ENCODE measurements at places on chromosomes 7 and 10. TPM values are rescaled to one million over a fixed set of nuclear protein-coding genes. Genes with fewer than 3 reads are reported as not detected.

Gene PNLIPRP3
- not detected for total RNA-seq

Gene LRGUK
- 0.35 TPM for total RNA-seq

Gene ELMO1
- total RNA-seq = 2.1 TPM

Gene CCDC146
- 0.48 TPM for total RNA-seq

Gene VSTM4
- total RNA-seq = 0.39 TPM

Gene PSMC2
- 151 TPM for total RNA-seq

Gene GHRHR
- not detected for total RNA-seq

Gene MCM10
- total RNA-seq = 21.2 TPM

Gene CYP26A1
- total RNA-seq = 2.2 TPM

Gene CCDC7
- total RNA-seq = 0.63 TPM

Gene NUTM2E
- total RNA-seq = 0.31 TPM

Gene CH25H
- total RNA-seq = 0.36 TPM

Gene TFEC
- total RNA-seq = not detected

Gene ZNF503
- total RNA-seq = 6.6 TPM

Gene NME8
- not detected for total RNA-seq

Gene EBLN1
- not detected for total RNA-seq

Gene MYPN
- total RNA-seq = 3.0 TPM

Gene CLDN4
- 6.1 TPM for total RNA-seq

Gene MYO3A
- not detected for total RNA-seq

Gene TCERG1L
- total RNA-seq = not detected

Gene C10orf62
- not detected for total RNA-seq

Gene MBL2
- not detected for total RNA-seq

Gene CALN1
- total RNA-seq = not detected

Gene SLC26A3
- total RNA-seq = not detected

Gene CYP3A4
- total RNA-seq = not detected

Gene CNPY1
- total RNA-seq = not detected

Gene CHST15
- total RNA-seq = 7.5 TPM

All from A549 treated with Mapracorat at 1 μM for 4 hours (cell line).